AG09309 (cell line): ENCODE measurements at places on chromosomes 2 and 18.

DNA sequence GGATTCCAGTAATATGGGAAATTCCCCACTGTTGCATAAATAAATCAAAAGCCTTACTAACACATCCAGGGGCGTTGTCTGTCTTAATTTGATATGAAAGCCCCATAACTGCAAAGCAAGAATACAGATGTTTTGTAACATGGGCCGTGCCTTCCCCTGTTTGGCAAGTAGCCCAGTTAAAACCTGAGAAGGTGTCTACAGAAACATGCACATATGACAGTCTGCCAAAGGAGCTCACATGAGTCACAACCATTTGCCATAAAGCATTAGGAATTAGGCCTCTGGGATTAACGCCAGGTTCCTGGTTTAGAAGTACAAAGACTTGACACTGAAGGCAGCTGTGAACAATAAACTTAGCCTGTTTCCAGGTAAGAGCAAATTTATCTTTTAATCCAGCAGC, 43.1 kb upstream of the LONRF2 start:
- DNase-seq, result peak; percentile 32

GRCh38 chr2:55459714-55460274, 40.1 kb upstream of the CCDC88A start:
- no peak for DNase-seq

DNA sequence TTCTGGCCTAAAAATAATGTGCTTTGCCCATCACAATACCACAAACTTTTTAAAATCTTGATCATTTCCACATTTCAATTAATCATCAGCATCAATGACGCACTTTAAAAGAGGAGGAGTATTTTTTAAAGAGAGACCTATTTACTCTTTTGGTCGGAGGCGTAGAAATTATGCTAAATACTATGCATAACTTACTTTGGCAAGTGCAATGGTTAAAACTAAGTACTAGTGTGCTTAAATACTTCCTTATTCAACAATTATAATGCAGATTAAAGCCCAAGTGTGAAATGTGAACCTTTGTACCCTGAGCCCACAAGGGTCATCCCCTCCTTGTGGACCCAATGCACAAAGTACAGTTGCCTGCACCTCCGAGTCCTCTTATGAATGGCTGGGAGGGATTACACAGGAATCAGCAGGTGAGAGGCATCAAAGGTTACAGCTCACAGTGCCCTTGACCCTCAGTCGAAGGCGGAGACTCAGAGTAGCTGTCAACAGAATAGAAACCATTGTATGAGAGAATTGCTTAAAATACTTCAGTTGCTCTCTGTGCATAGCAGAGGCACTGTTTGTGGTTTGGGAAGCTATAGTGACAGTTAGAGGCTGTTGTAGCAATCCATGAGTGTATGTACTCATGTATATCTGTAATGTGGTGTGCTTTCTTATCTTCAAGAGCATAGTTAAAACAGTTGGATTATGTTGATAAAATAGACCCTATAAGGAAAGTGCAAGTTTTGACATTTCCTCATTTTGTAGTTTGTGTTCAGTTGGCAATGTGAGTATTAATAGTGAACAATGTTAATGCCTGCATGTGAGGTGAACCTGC, 151.7 kb upstream of the ITGA4 start:
- DNase-seq, result no peak

- DNase-seq, result no peak
Measured at GRCh38 chr18:32373995-32374394, 96.7 kb downstream of the GAREM1 start.

- no peak for DNase-seq
Measured at GRCh38 chr2:230938098-230938497, 13.1 kb upstream of the GPR55 start.

DNA sequence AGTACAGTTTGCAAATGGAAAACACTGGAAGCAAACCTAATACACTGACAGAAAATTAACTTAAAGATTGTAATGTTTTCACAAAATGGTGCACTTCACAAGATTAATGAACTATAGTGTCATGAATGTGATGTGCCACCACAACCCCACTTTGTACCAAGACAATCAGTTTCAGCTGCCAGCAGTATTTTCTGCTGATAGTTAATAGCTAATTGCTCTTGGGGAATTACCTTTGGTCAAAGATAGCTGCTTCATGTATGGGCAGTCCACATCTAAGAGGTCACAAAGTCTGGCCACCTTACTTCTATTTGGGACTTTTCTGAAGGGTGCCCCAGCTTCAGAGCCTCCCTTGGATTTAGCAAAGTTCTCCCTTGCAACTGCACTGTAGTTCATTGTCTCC, 254.0 kb downstream of the CALCRL start:
- no peak for DNase-seq

DNA sequence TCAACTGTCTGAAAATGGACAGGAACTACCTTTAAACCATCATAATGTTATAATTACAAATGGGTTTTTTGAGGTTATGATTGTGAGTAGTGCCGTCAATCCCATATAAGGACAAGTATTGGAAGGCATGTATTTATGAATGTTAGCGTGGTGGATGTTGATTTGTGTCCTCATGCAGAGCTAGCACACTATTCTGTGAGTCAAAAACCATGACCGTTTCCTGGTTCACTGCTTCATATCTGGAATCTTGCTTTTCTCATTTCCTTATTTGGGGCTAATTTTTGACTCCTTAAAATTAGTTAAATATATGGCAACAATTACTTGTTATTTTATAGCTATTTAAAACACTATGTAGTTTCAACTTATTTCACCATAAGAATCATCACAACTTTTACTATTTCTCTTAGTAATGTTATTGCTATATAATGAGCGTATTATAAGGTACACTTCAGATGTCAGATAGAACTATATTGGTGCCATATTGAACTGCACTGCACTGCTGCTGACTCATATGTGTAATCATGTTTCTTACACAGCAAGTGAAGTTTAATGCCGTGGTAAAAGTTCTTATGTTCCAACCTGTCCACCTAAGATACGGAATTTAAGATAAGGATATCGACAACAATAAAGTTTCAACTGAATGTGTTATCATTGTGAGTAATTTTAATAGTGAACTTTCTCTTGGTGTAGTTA, 192.8 kb downstream of the PTGR3 start:
- DNase-seq, result no peak

DNA sequence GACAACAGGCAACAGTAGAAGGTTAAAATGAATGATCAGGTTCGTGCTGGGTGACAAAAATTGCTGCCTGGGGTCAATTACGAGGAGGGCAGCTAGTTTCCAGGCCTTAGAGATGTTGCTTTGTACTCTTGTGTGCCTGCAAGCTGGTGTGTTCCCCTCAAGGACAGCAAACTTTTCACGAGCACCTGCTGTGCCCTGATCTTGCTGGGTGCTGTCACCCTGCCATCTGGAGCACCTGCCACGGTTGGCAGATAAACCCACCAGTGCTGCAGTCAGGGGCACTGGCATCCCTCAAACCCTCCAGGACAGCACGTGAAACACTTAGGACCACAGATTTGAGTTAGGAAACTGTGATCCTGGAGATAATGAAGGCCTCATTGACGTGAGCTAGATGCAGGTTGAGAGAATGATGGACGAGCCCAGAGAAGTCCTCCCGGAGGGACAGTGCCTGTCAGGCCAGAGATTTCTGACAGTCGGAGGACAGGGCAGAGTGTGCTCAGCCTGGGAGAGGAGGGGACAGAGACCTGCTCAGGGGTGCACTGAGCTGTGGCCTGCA, 104.3 kb upstream of the RAB12 start:
- no peak for DNase-seq
